ENCODE measurements at places on chromosomes 2 and 18.

GRCh38 chr2:84494070-84494469, 22.2 kb upstream of the DNAH6 start:
- DNase-seq = no peak

GRCh38 chr2:33210626-33211025, 263.9 kb downstream of the LTBP1 start:
- no peak for DNase-seq

DNA sequence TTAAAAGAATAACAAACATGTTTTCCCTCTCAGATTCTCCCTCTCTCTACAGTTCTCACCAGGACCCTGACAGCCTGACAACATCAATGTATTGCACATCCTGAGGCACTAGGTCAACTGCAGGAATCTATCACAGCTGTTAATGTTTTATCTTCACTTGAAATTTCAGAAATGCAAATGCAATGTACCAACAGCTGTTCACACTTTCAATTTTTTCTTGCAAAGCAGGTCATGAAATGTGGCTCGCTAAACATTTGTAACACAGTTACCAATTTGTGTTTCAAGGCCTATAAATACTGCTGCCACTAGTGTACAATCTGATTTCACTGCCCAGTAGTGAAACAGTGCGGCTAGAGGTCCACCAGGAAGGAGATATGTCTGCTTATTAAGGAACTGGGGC, 147.8 kb downstream of the EXOC6B start:
- no peak for DNase-seq

- no peak for DNase-seq
Observed at GRCh38 chr2:158967731-158968395, 577 bp upstream of the TANC1 start.

DNA sequence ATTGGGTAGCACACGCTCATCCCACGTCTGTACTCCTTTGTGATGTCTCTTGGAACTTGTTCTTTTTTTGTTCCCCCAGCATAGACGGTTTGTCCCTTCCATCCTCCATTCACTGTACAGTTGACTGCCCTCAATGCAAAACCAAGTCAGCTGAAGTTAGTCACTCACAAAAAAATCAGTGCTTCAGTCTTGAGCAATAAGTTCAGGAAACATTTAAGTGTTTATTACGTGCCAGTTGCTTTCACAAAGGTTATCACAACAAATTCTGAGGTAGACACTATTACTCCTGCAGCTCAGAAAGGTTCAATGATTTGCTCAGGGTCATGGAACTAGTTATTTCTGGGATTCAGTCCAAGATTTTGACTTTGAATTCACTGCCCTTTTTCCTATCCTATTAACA, 102.2 kb downstream of the PDE1A start:
- no peak for DNase-seq

DNA sequence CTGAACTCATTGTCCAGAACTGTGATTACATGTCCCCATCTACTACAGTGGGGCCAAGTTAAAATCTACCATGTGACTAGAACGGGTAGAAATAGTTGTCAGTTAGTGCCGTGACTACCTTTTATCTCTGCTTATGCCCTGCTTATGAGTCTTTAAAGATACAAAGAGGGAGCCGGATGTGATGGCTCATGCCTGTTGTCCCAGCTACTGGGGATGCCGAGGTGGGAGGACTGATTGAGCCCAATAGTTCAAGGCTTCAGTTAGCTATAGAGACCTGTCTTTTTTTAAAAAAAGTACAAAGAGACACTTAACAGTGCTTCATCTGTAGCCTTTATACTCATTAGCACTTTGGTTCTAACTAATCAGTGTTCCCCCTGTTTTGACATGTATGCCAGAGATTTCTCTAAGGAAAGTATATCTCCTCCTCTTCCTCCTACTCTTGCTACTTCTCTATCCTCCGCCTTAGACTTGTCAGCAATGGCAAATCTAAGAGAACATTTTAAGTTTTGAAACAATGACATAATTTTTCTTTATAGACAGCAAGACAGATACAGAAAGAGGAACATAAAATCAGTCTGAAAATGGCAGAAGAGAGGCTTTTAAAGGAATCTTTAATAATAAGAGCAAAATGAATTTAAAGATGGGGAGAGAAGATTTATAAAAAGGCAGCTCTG, 45.0 kb downstream of the NBEAL1 start:
- DNase-seq = no peak

GRCh38 chr18:79819968-79820351, 22.2 kb downstream of the KCNG2 start:
- DNase-seq = no peak

DNA sequence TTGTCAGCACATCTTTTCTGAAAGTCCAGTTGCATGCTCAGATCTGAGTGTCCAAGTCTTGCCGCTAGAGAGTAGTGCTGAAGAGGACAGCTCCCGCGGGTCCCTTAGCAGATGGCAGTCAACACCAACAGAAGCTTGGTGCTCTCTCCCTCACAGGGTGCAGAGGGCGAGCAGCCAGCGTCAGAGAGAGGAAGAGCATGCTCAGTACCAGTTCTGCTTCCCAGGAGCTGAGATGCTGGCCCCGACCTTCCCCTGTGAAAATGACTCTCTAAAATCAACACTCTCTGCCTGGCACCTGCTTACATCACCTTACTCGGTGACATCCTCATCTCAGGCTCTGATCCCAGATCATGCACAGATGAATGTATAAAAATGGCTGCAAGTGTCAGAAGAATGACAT, 86.0 kb upstream of the TWIST2 start:
- DNase-seq = no peak

GRCh38 chr2:126244937-126245336, 411.0 kb upstream of the GYPC start:
- DNase-seq = peak; percentile 3

DNA sequence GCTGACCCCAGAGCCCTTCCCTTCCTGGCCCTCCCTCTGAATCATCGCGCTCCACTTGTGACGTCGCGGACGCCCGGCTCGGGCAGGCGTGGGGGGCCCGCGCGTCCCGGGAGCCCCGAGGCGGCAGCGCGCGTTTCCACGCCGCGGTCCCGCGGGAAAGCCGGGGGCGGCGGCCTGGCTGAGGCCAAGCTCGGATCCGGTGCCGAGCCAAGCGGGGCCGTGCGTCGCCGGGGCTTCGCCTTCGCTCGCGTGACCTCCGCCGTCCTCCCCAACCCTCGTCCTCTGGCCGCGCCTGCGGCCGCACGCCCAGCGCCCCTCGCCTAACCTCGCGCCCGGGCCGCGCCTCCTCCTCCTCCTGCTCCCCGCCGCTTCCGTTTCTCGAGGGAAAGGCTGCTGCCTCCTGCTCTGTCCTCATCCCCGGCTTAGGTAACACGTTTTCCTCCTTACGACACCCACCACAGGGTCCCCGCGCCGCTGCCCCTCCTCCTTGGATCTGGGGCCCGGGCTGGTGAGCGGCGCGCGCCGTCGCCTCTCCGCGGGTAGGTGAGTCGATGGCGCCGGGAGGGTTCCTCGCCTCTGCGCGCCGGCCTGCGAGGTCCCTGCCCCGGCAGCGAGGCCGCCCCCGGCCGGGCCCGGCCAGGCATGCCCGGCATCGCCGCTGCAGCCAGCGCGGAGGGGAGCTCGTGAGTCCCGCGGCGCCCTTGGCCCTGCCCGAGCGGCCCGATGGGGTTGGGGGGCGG, at the start of gene INPP1:
TSS of gene INPP1 (plus strand) at position 54 of the 740 bp plus-strand sequence. CDS start 16,514 bp downstream, outside the sequence.
- DNase-seq = no peak

DNA sequence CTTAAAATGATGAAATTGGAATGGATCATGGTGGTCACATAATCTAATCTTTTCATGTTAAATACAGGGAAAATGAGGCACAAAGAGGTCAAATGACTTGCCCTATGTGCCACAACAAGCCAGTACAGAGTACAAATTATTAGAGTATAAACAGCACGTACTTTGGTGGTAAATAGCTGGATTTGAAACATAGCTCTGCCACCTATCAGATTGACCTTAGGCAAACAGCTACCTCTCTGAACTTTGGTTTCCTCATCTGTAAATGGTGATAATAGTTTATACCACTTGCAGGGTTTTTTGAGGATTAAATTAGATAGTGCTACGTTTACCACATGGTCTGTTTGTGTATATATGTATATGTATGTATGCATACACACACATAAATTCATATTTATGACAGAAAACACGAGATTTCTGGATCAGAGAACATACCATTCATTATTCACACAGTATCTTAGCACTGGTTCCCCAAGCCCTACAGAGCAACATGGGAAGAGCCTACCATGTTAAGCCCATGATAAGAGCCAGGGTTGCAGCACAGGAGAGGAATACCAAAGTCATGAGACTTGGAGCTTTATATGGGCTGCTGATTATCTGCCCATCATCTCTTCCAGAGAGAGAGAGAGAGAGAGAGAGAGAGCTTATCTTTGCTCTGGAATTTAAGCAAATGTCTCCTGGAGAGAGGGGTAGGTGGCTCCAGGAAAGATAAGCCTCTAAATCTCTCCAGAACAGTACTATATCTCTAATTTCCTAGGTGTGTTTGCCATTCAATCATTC, 73.5 kb downstream of the MDH1 start:
- no peak for DNase-seq

GRCh38 chr2:216671791-216672343, 23.5 kb downstream of the IGFBP5 start:
- no peak for DNase-seq

GRCh38 chr2:119119999-119120756, 38.4 kb downstream of the C1QL2 start:
- DNase-seq = no peak

DNA sequence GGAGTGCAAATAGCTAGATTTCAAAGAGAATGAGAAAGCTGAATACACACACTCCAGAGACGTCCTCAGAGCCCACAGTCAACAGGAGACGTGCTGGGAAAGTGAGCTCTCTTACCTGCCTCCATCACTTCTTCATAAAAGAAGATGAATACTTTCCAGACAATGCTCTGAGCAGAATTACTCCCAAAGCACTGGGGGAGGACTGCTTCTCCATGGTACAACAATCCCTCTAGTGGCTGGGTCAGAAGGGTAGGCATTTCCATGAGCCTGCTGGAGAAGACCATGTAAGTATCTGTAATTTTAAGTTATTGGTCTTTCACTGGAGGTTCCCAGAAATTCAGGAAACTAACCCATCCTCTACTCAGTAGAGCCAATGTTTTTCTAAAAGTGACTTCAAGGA, 190.3 kb downstream of the RBM43 start:
- no peak for DNase-seq

GRCh38 chr2:126662621-126663020, 6.7 kb downstream of the GYPC start:
- no peak for DNase-seq

- no peak for DNase-seq
Observed at GRCh38 chr2:236262238-236262637, 2.0 kb downstream of the ASB18 start.

DNA sequence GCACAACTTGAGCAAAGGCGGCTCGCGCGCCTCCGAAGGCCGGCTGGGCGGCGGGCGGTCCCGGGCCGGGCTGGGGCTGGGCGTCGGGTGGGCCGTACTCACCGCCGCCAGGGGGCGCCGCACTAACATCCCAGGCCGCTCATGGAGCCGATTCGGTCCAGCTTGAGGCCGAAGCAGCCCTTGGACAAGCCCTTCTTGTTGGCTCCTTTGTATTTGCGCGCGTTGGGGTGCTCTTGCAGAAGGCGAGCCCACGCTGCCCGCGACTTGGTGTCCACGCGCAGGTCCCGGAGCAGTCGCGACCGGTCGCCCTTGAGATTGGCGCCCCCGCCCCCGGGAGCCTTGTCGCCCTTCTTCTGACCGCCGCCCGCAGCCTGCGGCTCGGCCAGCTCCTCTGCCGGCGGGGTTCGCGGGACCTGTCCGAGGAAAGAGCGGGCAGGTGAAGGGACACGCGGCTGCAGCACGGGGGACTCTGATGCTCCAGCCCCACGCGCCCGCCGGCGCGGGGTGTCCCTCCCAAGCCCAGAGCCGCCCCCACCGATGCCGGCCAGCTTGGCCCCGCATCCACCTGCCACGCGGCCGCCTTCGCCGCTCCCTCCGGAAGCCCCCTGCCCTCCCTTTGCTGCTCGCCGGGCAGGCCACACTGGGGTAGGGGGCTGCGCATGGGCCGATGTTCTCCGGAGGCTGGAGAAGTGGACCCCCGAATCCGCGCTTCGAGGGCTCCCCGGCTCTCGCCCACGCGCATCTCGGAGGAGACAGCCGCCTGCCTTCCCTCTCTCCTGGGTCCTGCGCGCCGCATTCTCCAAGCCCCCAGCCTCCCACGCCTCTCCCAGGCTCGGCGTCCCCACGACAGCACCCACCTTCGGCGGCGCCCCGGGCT, 655 bp downstream of the NPPC start:
- peak; percentile 40 for DNase-seq

GRCh38 chr2:27303093-27304025, 4.9 kb downstream of the UCN start:
- no peak for DNase-seq

- no peak for DNase-seq
Observed at GRCh38 chr2:192741889-192742288, 547.2 kb upstream of the TMEFF2 start.

DNA sequence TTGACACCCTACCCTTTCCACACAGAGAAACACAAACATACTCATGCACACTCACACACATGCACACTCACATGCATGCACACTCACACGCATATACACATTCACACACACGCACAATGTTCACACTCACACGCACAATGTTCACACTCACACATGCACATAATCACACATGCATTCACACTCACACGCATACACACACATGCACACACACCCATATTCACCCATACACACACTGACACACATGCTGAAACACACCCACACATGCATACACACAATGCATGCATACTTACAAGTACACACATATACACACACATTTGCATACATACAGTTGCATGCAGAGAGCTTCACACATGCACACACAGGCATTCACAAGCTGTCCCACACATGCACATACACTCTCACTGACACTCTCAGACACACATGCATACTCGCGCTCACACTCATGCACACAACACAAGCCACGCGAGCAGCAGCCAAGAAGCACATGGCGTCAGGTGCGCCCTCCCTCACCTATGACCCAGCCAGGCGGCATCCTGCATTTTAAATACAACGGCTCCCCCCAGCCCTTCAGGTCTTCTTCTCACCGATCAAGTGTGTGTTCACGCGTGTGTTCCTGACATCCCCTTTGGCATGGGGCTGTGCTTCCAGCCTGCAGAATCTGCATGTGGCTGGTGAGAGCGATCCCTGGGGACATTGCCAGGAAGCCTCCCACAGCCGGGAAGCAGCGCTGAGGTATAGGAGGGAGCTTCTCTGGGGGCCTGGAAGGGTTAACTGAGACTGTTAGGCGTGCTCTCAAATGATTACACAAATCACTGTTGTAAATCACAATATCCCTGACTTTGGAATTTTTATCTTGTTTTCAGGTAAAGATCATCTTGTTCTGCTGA, 195.1 kb downstream of the RTP5 start:
- no peak for DNase-seq

GRCh38 chr18:70058916-70059315, 111.2 kb upstream of the CD226 start:
- no peak for DNase-seq

Data from stimulated activated CD8-positive, alpha-beta memory T cell treated with anti-CD3 and anti-CD28 coated beads, Interleukin-7, amount 100 ng/mL, for 48 hours (primary cell).